ENCODE measurements at places on chromosomes 2 and 18.

DNA sequence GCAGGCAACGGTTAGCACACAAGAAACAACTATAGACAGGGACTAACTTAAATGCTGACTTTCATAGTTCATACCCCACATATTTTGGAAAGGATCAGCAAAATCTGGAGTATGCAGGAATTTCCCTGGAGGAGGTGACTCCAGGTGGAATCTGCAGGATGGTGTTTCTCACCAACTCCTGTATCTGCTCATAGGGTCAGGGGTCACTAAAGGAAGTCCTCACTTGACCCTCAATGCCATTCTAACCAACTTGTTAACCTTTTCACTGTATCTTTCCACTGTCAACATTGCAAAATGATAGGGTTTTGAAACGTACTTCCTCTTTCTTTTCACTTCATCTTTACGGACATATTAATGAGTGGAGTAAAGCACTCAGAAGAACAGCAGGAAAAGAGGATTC lies 207.0 kb upstream of the CXCR4 start:
- DNase-seq: no peak

DNA sequence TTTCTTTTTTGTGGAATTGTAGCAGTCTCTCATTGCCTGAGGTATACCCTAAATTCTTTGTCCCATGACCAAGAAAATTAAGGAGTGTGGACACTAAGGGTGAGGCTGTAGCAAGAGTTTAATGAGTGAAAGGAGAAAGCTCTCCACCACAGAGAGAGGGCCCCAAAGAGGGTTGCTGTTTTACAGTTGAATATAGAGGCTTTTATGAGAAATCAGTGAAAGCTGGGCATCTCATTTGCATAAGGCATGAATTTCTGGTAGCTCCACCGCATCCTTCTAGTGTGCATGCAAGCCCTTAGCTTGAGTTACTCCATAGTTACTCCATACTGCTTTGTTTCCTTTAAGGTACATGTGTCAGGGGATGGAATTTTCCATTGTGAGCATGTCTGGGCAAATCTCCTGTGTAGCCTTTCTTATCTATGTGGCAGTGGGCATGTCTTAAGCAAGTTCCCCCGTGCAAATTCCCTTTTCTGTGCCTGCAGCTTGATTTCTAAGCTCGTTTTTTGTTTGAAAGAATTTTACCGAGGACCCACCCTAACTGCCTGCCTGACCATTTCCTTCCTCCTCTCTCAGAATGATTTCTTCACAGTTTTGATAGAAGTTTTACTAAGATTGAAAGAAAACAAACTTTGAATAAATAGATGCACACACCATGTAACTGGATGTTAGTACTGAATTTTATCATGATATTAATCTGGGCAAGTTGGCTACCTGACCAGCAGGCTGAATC lies 218.9 kb downstream of the PARD3B start:
- DNase-seq: no peak

- no peak for DNase-seq
Observed at GRCh38 chr2:63054841-63055225, 4.2 kb downstream of the OTX1 start.

DNA sequence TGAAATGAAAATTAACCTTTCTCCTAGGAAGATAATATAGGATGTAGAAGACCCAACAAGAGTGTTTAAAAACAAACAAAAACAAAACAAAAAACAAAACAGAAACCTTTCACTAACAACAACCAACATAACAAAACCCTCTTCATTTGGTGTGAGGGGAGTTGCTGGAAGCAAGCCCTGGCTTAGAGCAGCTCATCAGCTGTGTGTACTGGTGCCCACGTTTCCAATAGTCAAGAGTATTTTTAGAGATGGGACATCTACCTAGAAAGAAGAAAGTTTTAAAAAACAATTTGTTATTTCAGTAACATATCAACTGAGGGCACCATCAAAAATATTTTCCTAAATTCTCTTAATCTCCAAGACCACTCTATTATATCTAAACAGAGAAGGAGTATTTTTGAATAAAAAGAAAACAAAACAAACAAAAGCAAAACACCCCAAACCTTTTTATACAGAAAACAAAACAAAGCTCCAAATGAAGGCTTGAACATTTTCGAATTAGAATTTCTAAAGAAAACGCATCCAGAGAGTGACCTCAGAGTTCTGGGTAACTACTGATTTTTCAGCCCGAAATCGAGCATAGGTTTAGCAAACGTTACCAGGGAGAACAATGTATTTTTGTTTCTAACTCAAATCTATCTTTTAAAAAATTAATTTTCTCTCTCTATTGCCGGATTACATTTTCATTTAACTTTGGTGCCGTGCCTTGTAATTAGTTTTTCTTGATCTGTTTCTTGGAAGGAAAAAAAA lies 134.6 kb downstream of the INSIG2 start:
- no peak for DNase-seq

DNA sequence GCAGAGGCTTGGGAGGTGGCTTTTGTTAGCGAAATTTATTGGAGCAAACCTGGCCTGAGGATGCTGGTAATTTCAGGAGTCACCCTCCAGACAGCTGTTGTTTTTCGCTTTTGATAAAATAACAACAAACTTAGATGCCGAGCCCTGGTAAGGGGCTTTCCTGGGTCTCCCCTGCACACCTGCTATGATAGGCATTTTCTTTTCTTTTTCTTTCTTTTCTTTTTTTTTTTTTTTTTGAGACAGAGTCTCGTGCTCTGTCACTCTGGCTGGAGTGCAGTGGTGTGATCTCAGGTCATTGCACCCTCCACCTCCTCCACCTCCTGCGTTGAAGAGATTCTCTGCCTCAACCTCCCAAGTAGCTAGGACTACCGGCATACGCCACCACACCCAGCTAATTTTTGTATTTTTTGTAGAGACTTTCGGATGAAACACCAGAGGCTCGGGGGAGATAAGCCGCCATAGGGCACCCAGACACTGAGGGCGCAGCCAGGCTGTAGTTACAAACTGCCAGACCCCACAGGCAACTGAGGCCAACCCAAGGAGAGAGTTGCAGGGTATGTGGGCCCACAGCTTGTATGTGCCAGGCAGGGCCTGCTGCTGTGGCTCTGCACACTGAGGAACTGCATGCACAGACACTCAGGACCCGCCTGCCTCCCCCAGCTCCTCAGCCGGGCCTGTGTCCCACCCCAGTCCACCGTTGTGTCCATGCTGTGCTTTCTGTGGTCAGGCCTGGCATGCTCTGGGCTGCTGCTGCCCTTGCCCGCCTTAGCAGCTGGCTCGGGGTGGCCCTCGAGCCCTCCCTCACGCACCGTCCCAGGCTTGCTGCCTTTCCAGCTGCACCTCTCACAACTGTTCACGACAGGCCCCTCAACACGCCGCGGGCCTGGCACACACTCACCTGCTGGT lies 3.9 kb downstream of the GYPC start:
- no peak for DNase-seq

- DNase-seq: no peak
Observed at GRCh38 chr18:32208577-32208976, 18.7 kb downstream of the MEP1B start.

- DNase-seq: no peak
Observed at GRCh38 chr18:42030586-42031182, 75.7 kb downstream of the PIK3C3 start.

DNA sequence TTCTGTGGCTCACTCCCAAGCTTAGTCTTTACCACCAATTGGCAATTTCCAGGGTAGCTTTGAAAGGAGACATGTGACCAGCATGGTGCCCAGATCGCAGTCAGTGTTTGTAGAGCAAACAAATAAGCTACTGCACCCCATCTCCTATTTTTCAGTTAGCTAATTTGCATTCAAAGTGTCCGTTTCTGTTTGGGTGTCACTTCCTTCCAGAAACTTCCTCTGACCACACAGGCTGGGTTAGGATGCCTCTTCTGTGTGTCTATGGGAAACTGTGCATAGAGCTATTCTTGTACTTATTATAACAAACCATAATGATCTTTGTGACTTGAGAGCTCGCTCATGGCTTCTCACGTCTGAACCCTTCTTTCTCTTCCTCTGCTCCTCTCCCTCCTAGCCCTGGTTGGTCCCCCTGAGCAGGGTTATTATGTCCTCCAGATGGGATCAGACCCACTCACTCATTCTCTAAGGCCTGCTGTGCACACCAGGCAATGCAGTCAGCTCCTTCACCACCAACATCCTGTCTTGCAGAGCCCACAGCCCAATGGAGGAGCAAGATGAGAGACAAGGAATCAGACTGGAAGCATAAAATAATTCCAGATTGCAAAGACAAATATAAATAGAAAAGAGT lies 101.2 kb upstream of the ALK start:
- DNase-seq: no peak

- no peak for DNase-seq
Observed at GRCh38 chr2:25204190-25204838, 35.9 kb upstream of the POMC start.

- no peak for DNase-seq
Observed at GRCh38 chr2:187434342-187434785, 13.7 kb downstream of the CALCRL start.

DNA sequence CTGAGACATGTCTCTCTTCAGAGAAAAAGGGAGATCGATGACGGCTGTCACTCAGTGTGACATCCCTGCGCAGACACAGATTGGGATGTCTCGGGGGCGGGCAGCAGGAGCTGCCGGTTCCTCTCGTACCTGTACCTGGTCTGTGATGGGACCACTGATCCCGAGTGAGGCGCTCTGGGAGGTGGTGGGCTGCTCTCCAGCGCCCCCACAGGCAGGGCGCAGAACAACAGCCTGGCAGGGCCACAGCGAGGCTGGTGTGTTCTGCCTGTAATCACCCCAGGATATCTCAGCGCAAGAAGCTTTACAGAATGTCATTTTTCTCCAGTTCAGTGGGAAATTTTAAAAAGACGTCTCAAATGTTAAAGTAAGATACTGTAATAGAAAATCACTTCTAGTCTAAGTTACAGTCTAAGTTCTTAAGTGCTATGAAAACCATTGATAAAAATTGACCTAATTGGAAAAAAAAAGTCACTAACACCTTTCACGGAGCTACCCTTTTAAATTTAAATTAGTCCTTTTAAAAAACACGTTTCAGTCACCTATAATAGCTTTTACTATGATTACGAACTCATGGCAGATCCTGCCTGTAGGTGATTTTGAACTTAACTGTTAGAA lies 189.8 kb downstream of the SNTG2 start:
- DNase-seq: no peak

- DNase-seq: no peak
Observed at GRCh38 chr2:74659462-74659861, 5.4 kb downstream of the SEMA4F start.

DNA sequence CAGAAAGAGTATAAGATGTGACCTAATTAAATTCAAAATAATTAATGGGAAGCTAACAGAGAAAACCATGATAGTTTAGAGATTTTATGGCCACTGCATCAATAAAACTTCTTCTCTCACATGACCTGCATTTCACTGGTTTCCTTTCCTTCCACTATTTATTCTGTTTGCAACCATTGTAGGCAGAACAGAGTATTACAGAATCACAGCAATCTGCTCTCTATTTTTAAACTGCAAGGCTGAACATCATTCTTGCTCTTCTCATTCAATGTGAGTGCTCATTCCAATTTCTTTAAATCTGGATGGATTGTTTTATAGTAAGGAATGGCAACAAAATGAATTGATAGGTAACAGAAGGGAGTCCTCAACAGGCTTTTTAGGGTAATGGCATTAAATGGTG lies 715.5 kb upstream of the RAB6C start:
- no peak for DNase-seq

DNA sequence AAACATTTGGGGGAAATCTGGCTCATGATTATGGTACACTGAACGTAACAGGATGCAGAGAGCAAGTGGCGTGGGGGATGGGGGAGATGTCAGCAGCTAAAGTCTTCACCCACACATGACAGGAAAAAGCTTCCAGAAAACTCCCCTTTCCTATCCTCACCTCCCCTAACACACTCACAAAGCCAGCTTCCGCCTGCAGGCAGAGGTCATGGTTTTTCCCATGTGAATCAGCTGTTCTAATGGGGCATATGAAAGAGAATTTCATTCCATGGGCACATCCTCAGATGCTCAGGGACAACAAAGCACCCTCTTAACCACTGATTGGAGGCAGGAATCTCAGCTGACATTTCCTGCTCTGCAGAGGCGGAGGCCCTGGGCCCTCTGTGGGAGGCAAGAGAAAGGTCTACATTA lies 129.1 kb downstream of the TSN start:
- DNase-seq: no peak

DNA sequence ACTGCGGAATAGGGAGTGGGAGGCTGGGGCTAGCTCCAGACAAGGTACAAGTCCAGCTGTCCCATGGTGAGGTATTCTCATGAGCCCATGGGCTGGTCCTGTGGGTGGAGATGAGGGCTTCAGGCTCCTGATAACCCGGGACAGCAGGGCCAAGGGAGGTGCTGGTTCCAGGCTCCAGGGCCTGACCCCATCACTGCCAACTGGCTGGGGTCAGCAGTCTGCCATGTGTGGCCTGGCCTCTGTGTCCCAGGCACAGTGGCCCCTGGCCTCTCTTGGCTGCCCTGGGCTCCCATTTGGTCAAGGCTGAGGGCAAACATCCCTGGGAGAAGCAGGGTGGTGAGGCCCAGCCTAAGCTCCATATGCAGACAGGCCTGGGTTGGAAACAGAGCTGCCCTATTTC lies 966 bp upstream of the OXER1 start:
- no peak for DNase-seq

DNA sequence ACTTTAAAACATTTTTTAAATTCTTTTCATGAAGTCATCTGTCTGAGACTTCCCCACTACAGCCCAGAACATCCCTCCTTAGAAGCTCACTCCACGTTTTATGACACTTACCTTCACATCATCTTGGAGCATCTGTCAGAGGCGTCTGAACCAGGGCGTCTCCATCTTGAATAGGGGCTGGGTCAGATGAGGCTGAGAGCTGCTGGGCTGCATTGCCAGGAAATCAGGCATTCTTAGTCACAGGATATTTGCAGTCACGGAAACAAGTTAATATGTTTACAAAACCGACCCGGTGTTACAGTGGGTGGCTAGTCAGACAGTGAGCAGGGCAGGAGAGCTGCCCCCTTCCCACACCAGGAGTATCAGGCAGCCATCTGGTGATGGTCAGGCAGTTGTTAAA lies 456.5 kb downstream of the FBXO15 start:
- DNase-seq: no peak

DNA sequence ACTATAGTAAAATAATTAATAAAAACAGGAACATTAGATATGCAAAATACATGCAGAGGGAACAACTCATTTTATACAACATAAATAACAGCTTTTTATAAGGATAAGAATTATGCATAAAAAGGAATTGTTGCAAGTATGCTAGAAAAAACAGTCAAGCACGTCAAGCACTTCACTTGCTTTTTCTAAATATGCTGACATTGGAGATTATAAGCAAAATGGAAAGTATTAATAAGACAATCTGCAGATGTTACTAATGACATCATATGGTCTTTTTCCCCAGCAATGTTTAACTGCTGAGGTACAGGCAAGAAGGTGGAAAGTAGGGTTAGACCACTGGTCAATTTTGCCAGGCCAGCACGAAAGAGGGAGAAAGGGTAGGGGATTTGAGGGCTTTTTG lies 111.7 kb downstream of the HIBCH start:
- no peak for DNase-seq

Measured in NCI-H1417 treated with DMSO at 0.1 percent for 48 hours (cell line).